ENCODE measurements at places on chromosomes 1 and 21. TPM values are rescaled to one million over a fixed set of nuclear protein-coding genes. Genes with fewer than 3 reads are reported as not detected.

C1orf226 gene
- 1.2 TPM for total RNA-seq

DNA sequence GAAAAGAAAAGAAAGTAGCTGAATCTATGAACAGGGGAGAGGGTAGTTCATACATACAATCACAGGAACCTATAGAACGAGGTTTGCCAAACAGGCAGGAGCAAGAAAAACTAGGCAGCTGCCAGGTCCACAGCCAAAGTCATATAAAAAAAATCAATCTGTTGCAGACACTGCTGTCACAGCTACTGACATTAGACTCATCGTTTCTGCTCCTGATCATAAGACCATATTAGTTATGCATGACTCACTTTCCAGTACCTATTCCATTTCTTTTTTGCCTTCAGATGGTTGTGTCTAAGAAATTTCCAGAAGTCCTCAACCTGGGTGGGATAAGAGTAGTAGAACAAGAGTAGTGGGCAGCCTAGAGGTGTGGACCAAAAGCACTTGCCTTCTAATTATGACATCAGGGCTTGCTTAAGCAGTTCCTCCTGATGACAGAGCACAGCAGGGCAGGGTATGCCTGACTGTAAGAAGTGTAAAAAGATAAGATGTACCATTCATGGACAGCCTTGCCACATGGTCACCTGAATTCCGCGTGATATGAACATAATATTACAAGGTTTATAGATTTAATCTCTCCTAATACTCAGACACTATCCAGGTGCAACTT, 323.2 kb upstream of the SGIP1 start:
- H3K27me3 ChIP-seq: no peaks in the 10 kb centered on the region
- H3K4me3 ChIP-seq: no peak overlapping the region
- peaks cover 1% of the 10 kb centered on the region for H3K4me1 ChIP-seq

DNA sequence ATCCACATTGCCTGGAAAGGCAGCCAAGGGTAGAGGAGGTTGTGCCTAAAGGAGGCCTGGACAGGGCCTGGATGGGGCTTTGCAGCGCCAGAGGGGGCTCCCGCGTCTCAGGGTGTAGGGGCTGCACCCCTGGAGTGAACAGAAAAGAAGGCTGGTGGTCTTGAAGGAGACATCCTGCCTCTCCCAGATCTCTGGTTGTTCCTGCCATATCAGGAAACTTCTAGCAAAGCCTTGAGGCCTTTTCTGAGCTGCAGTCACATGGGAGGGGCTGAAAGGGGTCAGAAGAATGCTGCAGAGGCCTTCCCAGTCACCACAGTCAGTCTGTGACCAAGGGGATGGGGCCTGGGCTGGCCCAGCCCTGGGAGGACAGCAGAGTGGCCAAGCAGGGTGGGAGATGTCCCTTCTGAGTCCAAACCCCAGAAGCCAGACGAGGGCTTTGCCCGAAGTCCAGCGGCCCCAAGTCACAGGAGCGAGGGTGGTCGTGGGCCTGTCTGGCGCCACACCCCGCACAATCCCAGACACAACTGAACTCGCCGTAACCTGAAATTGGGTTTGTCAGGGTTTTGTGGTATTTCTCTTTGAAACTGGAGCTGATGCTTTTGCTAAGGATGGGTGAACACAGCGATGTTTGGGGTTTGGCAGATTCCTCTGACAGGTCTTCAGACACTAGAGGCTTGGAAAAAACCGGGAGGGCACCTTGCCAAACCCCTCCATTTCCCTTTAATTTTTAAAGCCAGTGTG, 29.6 kb downstream of the SIM2 start:
- no peaks in the 10 kb centered on the region for H3K36me3 ChIP-seq
- no peak overlapping the region for H3K4me3 ChIP-seq
- no peaks in the 10 kb centered on the region for H3K4me1 ChIP-seq

DNA sequence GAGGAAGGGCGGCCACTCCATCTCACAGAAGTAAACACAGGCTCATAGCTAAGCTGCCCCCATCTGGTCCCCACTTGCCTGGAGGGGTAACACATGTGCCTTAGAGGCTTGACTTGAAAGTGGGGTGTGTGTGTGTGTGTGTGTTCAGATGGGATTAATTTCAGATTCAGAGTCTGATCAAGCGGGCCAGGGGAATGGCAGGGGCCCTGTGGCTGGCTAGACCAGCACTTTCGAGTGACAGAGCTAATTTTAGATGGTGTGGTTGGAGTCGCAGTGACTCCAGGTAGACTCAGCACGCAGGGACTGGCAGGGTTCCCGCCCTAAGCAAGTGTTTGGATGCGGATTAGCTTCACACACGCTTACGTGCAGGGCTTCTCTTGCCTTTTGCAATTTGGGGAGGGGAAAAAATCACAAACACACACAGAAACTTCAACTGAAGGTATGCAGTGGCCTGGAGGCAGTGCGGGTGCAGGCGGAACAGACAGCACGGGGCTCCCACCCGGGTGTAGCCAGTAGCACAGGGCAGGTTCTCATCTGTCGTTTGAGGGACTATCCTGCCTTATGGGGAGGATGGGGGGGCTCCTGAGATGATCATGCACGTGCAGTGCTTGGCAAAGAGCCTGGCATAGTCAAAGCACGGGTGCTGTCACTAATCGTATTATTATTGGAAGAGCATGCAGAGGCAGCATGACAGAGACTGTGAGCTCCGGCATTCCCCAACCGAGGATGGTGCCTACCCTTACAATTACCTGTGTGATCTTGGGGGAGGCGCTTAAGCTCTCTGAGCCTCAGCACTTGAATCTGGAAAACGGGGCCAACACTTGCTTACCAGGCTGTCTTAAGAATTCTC, 1.3 kb downstream of the EDN2 start:
- DNase-seq: no peak
- H3K36me3 ChIP-seq: no peaks in the 10 kb centered on the region
- H3K27ac ChIP-seq: no peak overlapping the region
- H3K27me3 ChIP-seq: no peaks in the 10 kb centered on the region
- no peak overlapping the region for H3K4me3 ChIP-seq

DNA sequence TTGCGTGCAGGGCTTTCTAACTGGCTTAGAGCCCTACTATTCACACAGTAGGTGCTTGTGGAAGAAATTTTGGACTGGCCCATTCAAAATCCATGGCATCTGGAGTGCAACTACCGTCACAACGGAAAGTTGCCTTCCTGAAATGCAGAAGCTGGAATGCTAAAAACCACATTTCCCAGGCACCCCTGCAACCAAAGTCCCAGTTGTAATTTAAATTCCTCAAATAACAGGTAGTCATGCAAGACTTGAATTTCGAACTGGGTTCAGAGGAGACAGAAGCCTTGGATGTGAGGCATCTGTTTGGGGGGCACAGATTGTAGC, 186.7 kb downstream of the TOMM20 start:
- no peaks in the 10 kb centered on the region for H3K36me3 ChIP-seq
- H3K4me1 ChIP-seq: no peaks in the 10 kb centered on the region
- H3K27ac ChIP-seq: no peak overlapping the region
- no peaks in the 10 kb centered on the region for H3K27me3 ChIP-seq
- H3K4me3 ChIP-seq: no peak overlapping the region

DNA sequence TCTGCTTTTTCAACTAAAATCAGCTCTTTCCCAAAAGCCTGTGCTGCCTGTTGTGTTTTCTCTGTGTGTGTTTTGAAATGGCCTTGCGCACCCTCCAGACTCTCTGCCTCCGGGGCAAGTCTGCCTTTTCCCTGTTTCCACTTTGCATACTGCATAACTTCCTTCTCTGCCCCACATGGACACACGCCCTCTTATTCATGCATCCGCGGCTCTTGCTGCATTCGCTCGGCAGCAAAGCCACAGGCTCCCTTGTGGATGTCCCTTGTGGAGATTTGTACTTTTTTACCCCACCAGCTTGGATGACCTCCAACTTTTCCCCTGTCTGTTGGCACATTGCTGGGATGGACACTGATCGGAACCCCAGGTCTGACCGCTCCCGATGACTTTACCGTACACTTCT, 147.6 kb downstream of the ADSS2 start:
- peaks cover 29% of the 10 kb centered on the region for H3K4me1 ChIP-seq
- no peaks in the 10 kb centered on the region for H3K27me3 ChIP-seq
- no peak overlapping the region for H3K4me3 ChIP-seq
- no peak for DNase-seq
- no peaks in the 10 kb centered on the region for H3K36me3 ChIP-seq
- H3K27ac ChIP-seq: no peak overlapping the region
